ENCODE measurements at places on chromosomes 1 and 21.

- no peak for DNase-seq
Observed at GRCh38 chr1:110872745-110873720, at the start of gene CD53. TSS of gene CD53 (plus strand) at chr1:110873148. CDS start at chr1:110891409, 18,261 bp downstream.

GRCh38 chr21:14523234-14523633 is 22.9 kb downstream of the SAMSN1 start:
- peak; percentile 20 for DNase-seq

- DNase-seq = no peak
Observed at GRCh38 chr21:45366931-45367401, 38.0 kb upstream of the COL18A1 start.

DNA sequence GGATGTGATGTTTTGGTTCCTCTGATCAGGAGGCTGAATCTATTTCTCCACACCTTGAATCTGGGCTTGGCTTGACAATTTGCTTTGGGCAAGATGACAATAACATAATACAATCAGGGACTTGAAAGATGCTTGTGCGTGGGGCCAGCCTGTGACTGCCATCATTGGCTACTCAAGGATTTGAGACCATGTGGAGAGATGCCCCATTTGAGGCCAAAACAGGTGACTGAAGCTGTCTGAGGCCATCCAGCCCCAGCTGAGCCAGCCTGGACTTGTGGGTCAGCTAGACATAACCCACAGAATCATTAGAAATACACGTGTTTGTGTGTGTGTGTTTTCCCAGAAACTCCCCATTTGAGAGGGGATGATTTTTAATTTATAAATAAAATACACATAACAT is 421.5 kb downstream of the PTPRU start:
- no peak for DNase-seq

- DNase-seq = no peak
Observed at GRCh38 chr1:228390649-228391048, 16.0 kb downstream of the TRIM11 start.

DNA sequence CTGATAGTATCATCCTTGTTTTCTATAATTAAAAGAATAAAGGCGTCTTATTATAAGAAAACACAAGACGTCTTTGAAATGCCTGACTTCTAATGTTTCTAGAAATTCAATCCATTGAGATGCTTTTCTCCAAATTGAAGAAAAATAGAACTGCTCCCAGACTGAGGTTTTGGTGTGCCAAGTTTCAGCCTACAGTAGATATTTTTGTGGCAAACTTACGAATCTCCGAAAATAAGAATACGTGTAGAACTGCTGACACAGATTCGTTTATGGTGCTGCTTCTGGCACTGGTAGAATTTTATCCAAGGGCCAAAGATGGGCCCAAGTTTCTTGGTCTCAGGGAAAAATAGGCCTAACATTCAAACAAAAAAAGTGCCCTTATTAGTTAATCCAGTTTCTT is 554.5 kb upstream of the NR5A2 start:
- DNase-seq = no peak

DNA sequence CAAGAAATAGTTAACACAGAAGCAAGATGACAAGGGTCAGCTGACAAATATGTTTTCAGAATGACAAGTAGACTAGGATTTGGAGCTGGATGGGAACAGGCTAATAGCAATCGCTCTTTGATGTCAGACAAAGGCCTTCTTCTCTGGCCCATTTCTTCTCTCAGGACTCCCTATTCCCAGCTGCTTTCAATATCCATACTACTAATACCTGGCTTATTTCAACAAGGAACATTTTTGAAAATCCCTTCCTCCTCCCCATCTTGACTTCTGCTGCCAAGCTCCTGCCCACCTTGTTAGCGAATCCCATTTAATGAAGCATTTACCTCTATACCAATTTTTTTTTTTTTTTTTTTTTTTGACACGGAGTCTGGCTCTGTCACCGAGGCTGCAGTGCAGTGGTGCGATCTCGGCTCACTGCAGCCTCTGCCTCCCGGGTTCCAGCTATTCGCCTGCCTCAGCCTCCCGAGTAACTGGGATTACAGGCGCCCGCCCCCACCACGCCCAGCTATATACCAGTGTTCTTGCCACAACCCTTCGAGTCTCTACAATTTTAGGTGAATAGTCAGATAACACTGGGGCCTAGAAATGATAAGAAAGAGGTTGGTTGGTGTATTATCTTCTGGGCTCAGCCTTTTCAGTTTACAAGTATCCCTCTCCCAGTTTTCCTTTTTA is 68.4 kb downstream of the MACF1 start:
- DNase-seq = no peak

GRCh38 chr1:229452956-229453801 is 19.3 kb upstream of the ACTA1 start:
- no peak for DNase-seq

- no peak for DNase-seq
Observed at GRCh38 chr1:203539831-203540546, 46.0 kb downstream of the OPTC start.

- no peak for DNase-seq
Observed at GRCh38 chr1:6414881-6415626, 4.7 kb downstream of the HES2 start.

Measured in stimulated activated CD8-positive, alpha-beta memory T cell treated with anti-CD3 and anti-CD28 coated beads, Interleukin-4, amount 100 ng/mL, for 4 hours (primary cell).